ENCODE measurements at places on chromosomes 2 and 18. TPM values are rescaled to one million over a fixed set of nuclear protein-coding genes. Genes with fewer than 3 reads are reported as not detected.

- no peak overlapping the region for H3K27ac ChIP-seq
- no peak overlapping the region for H3K4me3 ChIP-seq
- peaks cover 16% of the 10 kb centered on the region for H3K36me3 ChIP-seq
Observed at GRCh38 chr2:225069966-225070365, 27.7 kb upstream of the DOCK10 start.

LAMA3 gene
- 0.10 TPM for total RNA-seq

- no peak for DNase-seq
- peaks cover 21% of the 10 kb centered on the region for H3K4me1 ChIP-seq
Observed at GRCh38 chr2:169072163-169072925, 3.0 kb downstream of the DHRS9 start.

DNA sequence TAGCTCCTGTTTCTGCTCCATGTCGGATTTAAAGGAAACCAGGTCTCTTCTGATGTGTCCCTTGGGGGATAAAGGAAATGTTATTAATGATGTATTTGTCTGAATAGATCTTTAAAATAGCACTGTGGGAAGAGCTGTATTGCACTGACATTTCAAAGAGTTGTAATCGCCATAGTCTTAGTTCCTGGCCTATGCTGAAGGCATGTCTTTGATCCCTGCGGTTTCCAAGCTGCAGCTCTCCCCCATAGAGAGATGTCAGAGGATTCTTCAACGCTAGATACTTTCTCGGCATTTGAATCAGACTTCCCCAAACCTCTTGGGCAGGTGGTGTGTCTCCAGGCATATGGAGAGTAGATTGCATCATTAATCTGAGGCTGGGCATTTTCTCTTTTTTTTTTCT, 40.4 kb downstream of the NAT8 start:
- no peaks in the 10 kb centered on the region for H3K27me3 ChIP-seq
- no peak for DNase-seq
- H3K27ac ChIP-seq, result no peak overlapping the region
- H3K4me3 ChIP-seq, result no peak overlapping the region
- peaks cover 4% of the 10 kb centered on the region for H3K4me1 ChIP-seq
- no peaks in the 10 kb centered on the region for H3K36me3 ChIP-seq
